ENCODE measurements at places on chromosomes 4 and X.

DNA sequence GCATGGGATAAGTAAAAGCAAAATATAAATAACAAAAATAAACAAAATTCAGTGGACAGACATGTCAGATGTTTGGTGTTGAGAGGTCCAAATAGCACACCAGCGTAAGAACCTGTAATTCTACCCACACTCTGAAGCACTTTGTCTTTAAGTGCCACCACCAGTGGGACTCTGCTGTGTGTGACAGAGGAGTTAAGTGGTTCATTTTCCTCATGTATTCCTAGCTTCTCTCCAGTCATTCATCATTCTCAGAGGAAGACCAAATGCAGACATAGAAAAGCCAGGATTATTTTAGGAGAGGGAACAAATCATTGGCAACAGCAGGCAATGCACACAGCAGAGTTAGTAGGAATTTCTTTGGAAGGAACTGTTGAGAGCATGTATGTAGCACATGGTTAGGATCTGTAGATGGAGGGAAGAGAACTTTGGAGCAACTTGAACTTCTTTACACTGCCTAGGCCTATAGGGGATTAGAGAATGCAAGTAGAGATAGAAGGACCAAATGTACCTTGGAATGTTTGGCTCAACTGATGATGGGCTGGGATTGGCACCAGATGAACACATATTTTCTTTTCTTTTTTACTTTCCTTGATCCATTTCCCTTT, 43.0 kb upstream of the ARHGAP24 start:
- DNase-seq, result no peak

GRCh38 chrX:85922821-85923220, 124.5 kb downstream of the CHM start:
- peak; percentile 10 for DNase-seq

DNA sequence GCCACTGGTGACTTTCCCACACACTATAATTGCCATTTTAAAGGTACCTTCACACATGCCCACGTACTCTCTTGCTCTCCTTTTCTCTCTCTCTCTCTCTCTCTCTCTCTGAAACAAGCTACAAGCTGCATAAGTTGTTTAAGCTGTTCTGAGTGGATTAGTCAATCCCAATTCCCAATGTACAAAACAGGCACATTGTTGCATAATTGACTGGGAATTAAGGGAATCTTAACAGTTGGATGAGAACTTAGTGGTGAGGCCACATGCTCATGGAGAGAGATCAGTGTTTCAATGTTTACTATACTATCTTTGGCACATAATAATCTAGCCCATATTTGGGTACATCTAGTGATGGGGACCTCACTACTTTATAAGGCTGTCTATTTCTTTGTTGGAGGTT, 123.3 kb downstream of the ARHGEF9 start:
- no peak for DNase-seq

GRCh38 chr4:24922416-24922815, 9.6 kb upstream of the CCDC149 start:
- no peak for DNase-seq

- DNase-seq, result no peak
These were observed 2.0 kb downstream of the GABRA2 start for GRCh38 chr4:46387956-46388355.

- DNase-seq, result no peak
These were observed 63.5 kb downstream of the PCDH18 start for GRCh38 chr4:137468836-137469235.

- DNase-seq, result no peak
These were observed 11.3 kb upstream of the RBMXL3 start for GRCh38 chrX:115177932-115178331.

- DNase-seq, result no peak
These were observed 66.0 kb downstream of the RPS3A start for GRCh38 chr4:151165205-151166000.

DNA sequence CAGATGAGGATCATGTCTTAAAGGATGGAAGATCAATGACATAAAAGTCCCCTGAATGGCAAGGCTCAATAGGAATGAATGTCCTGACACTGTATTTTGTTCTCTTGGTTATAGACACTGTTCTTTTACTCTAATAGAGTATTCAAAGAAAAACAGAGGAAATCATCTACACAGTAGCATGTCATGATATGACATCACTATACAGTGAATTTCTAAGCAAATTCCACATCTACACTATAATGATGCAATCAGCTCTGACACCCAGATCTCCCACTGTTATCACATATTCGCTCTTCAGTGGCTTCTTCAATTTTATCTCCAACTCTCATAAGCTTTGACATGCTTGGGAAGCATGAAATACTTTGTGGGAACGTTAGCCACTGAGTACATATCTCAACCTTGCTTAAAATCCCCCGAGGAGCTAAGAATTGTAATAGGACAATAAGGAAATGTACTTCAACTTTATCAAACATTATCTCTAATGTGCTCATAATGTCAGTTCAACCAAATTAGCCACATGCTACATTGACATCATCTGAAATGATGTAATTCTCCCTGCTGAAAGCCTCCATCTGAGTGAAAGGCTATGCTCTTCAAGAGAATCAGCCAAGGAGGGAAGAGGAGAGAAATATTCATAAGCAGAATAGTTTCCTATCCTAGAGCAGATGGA, 139.6 kb upstream of the PTCHD1 start:
- DNase-seq, result no peak

GRCh38 chrX:49272421-49272820, 2.8 kb downstream of the PPP1R3F start:
- DNase-seq, result no peak

GRCh38 chr4:88955580-88956380, 101.2 kb downstream of the FAM13A start:
- DNase-seq, result no peak

GRCh38 chr4:8821151-8821950, 50.3 kb downstream of the HMX1 start:
- DNase-seq, result no peak

DNA sequence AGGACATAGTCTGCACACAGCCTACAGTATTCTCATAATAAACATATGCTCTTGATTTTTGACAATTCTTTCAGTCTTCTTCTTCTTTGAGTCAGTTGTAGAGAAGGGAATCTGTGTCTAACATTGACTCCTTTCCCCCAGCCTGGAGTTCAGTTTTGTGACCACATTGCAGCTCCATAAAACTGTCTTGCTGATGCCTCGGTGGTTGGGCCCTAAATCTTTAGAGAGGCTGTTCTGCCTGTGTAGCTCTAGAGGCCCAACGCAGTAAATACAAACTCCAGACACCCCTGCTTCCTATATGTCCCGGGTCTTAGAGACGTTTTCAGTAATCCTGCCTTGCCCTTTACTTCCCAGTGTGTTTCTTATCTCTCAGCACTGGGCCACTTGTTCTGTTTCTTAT, 639.5 kb upstream of the AADAT start:
- no peak for DNase-seq

DNA sequence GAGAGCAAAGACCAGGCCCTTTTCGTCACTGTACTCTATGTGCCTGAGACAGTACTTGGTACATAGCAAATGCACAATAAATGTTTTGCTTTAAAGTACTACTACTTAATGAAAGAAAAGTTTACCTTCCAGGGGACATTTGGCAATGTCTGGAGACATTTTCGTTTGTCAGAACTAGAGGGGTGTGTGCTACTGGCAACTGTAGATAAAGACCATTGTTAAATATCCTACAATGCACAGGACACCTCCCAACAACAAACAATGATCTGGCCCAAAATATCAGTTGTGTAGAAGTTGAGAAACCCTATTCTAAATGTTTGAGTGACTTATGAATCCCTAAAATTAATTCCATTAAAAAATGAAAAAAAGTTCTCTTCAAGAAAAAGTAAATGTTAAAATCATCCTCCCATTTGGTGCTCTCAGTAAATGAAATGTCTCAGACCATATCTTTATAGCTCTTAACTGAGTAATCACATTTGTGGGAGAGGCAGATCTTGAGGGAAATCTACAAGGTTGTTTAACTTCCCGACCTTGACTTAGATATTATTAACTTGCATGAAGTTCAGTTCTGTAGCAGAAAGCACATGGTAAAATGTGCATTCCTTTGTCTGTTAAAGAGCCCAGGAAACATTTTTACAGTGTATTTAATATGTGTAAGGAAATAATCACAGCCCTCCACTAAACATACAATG, 18.5 kb downstream of the EGFL6 start:
- no peak for DNase-seq

GRCh38 chr4:2186133-2186864, 55.6 kb downstream of the HAUS3 start:
- DNase-seq, result no peak

DNA sequence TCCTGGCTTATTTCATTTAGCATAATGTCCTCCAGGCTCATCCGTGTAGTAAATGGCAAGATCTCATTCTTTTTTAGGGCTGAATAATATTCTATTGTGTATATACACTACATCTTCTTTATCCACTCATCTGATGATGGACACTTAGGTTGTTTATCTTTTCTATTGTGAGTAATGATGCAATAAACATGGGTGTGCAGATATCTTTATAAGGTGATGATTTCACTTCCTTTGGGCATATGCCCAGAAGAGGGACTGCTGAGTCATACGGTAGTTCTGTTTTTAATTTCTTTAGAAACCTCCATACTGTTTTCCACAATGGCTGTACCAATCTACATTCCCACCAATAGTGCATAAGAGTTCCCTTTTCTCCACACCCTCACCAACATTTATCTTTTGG, 317.6 kb upstream of the CNKSR2 start:
- no peak for DNase-seq

GRCh38 chr4:48504026-48504330, 13.9 kb downstream of the ZAR1 start:
- DNase-seq, result no peak

DNA sequence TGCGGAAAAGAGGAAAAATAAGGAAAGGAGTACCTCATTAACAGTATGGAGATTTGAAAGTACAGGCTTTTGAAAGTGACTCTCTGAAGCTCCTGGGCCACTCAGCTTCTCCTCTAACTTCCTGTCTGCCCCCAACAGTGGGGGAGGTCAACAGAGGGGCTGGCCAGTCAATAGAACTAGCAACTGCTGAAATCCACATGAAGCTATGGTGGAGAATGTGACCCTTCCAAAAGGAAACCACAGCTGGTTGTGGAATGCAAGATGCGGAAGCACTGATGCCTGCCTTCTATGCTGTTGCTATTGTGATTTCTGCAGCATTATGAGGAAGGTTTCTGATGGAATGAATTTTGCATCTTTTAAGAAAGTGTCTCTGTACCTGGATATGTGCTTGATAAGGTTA, 2.4 kb downstream of the CORIN start:
- DNase-seq, result no peak

- DNase-seq, result no peak
These were observed 51.4 kb upstream of the RAPGEF2 start for GRCh38 chr4:159051245-159052071.

DNA sequence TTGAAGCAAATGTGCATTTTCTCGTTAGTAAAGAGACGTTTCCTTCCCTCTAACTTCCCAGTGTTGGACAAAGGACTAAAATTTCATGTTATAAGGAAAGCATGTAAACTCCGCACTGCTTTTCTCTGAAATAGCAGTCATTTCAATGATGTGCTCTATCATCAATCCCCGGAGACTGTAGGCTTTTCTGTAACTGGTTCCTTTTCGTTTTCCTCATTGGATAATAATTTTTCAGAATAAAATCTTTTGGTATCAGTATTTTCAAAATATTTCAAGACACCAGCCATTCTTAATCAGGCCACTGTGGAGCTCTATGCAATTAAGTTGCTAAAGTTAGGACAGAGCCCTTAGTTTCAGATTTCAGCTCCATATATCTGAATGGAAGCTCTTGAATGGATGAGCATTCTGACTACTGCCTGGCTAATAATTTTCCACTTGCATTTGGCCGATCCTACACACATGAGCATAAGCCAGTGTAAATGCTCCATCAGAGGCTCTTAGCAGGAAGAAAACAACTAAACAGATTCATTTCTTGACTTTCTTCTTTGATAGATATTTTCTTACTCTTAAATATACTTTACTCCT, 157.7 kb downstream of the CHIC2 start:
- DNase-seq, result no peak

- DNase-seq, result no peak
These were observed 13.8 kb upstream of the STBD1 start for GRCh38 chr4:76292730-76293129.

DNA sequence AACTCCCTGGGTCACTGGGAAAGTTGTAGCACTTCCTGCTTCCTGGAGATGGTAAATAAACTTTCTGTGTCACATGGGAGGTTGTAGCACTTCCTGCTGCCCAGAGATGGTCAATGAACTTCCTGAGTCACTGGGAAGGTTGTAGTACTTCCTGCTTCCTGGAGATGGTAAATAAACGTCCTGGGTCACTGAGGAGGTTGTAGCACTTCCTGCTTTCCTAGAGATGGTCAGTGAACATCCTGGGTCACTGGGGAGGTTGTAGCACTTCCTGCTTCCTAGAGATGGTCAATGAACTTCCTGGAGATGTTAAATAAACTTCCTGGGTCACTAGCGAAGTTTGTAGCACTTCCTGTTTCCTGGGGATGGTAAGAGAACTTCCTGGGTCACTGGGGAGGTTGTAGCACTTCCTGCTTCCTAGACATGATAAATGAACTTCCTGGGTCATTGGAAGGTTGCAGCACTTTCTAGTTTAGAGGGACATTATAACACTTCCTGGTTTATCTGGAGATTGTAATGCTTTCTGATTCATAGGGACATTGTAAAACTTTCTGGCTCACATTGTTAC, 62.3 kb upstream of the CD99 start:
- DNase-seq, result no peak

- no peak for DNase-seq
These were observed 50.8 kb upstream of the HMX1 start for GRCh38 chr4:8922481-8922880.

DNA sequence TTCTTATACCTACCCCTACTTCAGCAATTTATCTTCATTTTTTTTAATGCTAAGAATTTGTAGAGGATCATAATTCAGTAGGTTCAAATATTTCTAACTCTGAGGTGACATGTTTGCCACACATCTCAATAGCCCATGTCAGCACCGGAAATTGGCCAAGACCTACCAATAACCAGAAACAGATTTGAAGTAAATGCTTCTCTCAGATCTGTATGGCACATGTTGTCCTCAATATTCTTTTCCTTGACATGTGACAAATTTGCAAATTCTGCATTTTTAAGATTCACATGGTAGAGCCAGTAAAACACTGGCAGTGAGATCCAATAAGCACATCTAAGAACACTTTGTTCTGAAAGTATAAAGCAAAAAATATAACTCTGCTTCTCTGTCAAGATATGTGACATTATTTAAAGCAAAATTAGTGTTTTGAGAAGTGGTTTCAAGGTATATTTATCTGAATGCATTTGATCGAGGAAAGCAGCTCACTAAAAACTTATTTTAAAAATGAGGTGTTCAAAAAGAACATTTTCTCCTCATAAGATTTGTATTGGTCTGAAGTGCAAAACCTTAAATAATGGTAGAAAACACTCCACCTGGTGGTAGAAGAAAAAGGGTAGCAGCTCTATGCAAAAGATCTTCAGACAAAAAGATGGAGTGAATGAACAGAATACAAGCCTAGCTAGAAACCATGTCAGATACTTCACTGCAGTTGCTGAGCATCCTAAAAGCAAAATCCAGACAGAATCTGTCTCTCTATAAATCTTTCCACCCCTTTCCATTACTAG, 513.8 kb upstream of the FAM241A start:
- no peak for DNase-seq

- DNase-seq, result no peak
These were observed 86.3 kb downstream of the FBXL5 start for GRCh38 chr4:15568821-15569220.

GRCh38 chrX:19879181-19879580, 8.2 kb downstream of the SH3KBP1 start:
- DNase-seq, result no peak

GRCh38 chrX:21014326-21014725, 359.9 kb upstream of the CNKSR2 start:
- no peak for DNase-seq

GRCh38 chrX:39174241-39174771, 373.0 kb downstream of the MID1IP1 start:
- no peak for DNase-seq

GRCh38 chrX:139967300-139967699, 2.0 kb upstream of the CXorf66 start:
- DNase-seq, result no peak
